Neural crest cell (in vitro differentiated cells): ENCODE measurements at places on chromosomes 6 and 20. TPM values are rescaled to one million over a fixed set of nuclear protein-coding genes. Genes with fewer than 3 reads are reported as not detected.
A peak's percentile ranks its signal among the peaks of the same experiment; 100 is the strongest.

GRCh38 chr6:147806697-147807096 lies 298.2 kb downstream of the SAMD5 start:
- DNase-seq = no peak

DNA sequence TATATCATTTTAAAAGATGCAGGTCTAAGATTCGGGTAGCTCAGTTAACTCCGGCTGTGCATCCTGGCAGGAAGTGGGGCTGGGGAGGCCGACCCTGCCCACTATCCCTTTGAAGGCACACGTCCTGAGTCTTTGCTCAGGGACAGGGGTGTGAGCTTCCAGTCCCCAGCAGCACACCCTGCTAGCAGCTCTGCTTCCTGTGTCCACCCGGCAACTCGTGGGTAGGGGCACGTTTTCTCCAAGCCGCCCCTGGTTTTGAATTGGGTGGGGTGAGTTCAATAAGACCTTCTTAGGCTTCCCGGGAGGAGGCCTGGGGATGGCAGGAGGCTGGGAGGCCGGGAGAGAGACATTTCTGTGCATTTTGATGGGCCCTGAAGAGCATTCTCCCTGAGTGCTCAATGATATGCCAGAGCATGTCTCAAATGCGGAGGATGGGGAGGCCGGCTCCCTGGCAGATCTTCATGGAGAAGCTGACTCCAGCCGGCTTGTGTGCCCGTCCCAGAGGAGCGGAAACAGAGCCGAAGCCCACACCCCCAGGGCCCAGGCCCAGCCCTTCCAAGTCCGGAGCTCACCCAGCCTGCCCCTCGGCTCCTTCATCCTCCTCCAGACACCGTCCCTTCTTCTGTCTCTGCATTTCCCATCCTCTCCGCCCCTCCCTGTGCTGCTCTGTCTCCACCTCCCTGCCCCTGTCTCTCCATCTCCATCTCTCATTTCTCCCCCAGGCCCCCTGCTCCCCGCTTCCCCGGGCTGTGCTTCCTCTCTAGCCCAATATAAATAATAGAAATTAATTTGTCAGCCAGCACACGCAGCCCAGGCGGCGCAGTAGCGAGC lies 36.3 kb upstream of the ZFAND3 start:
- peak; percentile 36 for DNase-seq

DNA sequence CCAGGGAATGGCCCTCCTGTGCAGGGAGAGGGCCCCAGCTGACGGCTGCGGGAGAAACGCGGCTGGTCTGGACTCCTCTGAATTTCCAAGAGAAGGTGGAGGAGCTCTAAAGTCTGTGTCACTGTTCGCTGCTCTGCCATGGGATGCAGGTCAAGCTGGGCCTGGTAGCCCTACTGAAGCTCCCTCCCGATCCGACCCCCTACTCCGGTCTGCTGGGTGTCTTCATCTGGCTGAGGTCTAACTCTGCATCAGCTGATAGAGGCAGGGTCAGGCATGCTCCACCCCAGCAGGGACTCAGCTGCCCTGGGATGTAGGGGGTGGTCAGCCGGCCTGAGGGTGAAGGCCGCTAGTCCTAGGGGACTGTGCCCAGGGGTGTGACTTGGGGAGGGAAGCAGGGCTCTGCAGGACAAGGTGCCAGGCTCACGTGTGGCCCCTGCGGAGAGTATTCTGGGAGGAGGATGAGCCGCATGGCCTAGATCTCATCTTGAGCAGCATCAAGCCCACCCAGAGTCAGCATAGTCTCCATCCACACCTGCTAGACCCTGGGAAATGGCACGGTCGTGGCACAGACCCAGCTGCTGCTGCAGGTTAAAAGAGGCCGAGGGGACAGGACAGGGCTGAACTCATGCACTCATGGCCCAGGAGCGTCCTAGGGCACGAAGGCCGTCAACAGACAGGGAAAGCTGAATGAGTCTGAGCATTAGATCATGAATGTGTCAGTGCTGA lies 1.4 kb downstream of the CST3 start:
- no peak for DNase-seq

CALHM5 gene
- total RNA-seq = 0.33 and 0.45 TPM in 2 replicates

MROH8 gene
- 7.3 and 7.6 TPM in 2 replicates for total RNA-seq

DNA sequence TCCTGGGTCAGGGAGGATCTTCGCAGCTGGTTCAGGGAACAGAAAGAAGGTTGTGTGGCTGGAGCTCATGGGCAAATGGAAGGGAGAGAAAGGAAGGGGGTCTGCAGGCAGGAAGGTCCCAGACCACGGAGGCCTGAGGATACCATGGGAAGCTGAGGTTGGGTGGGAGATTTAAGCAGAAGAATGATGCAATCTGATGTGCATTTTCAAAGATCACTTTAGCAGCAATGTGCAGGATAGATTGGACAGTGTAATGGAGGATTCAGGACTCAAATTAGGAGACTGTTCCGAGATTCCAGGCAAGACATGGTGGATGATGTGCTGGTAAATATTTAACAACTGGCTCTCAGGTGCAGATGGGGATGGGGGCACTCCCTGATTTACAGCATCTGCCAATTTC lies 5.8 kb upstream of the RRBP1 start:
- DNase-seq = no peak

GRCh38 chr6:82263916-82264315 lies 16.4 kb upstream of the IBTK start:
- no peak for DNase-seq

DNA sequence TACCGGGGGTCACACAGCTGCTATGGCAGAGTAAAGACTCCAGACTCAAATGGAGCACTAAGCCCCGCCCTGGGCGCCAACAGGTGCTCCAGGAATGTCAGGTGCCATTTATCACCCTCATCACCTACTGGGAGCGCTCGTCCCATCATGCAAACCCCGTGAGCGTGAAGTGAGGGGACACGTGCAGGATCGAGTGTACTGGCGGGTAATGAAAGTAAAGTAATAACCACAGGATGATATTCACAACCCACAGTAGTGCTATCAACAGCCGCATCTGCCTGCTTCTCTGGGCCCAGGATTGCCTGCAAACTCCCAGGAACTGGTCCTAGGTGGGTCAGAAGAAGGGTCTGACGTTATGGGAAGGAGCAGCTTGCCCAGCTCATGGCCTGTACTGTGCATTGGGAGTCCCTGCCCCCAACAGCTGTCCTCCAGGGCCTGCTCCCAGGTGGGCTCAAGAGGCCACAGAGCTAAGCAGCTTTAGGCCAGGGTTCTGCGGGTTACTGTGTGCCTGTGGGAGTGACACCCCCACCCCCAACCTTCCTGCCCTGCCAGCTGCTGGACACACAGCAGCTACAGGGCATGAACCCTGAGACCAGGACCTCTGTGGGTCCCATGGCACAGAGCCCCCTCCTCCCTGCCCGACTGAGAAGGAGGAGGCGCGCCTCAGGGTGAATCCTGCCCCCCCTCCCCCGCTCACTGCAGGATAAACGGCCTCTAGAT lies 120.5 kb upstream of the SULF2 start:
- DNase-seq = no peak

DNA sequence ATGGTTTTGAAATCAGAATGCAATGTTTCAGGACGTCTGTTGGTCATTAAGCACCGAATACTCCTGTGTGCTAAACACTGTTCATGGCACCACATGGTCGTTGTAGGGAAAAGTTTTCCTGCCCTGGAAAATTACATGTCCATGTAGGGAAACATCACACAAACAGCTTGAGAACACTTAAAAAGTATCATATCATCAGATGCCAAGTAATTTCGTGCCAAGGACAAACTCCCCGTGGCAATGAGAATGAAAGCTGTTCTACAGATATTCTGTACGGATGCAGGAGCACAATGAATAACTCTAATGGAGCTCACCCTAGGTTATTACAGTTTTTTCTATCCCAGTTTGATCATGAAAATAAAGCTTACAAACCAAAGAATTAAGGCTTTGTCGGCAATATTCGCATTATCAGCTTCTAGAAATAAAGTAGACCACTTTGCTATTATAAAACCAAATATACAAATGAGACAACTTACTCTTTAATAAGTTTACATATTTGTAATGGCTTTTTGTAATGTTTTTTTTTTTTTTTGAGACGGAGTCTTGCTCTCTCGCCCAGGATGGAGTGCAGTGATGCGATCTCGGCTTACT lies 4.6 kb upstream of the DST start:
- DNase-seq = no peak

DNA sequence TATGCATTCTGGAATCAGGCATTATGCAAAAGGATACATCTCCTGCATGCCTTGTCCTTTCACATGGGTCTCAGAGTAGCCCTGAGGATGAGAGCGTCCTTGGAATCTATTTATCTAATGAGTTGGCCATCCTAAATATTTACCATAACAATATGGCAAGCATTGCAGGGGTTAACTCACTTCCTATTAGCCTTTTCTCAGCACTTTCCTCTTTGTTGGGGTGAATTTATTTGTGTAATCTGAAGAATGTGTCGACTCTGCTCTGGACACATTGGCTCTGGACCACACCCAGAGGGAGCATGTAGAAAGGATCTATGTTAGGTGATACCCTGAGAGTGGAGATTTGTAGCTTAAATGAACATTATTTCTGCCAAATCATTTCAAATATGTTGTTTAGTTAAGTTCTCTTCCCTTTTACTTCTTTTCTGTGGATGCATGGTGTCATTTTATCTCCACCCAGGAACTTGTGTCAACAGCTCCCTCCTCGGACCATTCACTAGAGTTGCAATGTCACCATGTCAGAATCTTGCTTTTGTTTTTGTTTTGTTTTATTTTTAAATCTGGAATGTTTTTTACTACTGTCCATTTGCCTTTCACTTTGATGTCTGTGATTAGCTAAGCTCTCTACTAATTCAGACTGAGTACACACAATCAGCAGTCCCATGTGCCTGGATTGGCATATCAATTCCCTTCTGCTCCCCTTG lies 757.0 kb upstream of the MMS22L start:
- DNase-seq = no peak
